Activated CD8-positive, alpha-beta memory T cell treated with anti-CD3 and anti-CD28 coated beads for 24 hours (primary cell): ENCODE measurements at places on chromosomes 1 and 21.

GRCh38 chr1:26701266-26701994 is 5.6 kb downstream of the ARID1A start:
- no peak for DNase-seq

DNA sequence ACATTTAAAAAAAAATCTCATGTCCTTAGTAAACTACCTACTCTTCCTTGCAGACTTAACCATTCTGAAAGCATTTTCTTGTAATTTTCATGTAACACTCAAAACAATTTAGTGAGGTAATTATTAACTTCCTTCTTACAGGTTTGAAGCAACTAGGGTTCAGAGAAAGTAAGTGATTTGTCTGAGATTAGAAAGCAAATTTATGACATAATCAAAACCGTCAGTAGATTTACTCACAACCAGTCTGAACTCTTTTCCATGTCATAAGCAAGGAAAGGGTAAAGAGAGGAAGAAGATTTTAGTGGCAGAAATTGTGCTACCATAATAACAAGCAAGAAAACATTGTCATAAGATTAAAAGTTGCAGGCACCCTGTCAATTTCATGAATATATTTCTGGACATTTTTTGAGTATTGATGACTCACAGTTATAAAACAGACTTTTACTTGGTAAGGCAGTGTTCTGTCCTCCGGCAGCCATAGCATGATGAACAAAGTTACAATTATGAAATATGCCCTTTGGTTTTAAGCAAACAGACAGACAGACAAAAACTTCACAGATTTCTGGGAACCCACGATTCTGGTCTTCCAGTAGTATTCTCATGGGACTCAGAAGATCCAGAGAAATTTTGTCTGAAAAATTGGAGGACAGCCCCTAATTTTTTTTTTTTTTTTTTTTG is 707.2 kb downstream of the RWDD3 start:
- DNase-seq = no peak

- DNase-seq = no peak
Observed at GRCh38 chr21:37829447-37829846, 86.8 kb downstream of the KCNJ6 start.

- DNase-seq = no peak
Observed at GRCh38 chr1:236864211-236864610, 69.1 kb downstream of the MTR start.

- DNase-seq = no peak
Observed at GRCh38 chr1:6535214-6535613, 19.1 kb downstream of the NOL9 start.

GRCh38 chr1:57202241-57202640 is 221.6 kb downstream of the DAB1 start:
- DNase-seq = no peak

GRCh38 chr1:225817611-225818061 is 7.7 kb downstream of the EPHX1 start:
- DNase-seq = no peak

- peak; percentile 68 for DNase-seq
Observed at GRCh38 chr1:224380003-224380402, 23.3 kb downstream of the CNIH4 start.

DNA sequence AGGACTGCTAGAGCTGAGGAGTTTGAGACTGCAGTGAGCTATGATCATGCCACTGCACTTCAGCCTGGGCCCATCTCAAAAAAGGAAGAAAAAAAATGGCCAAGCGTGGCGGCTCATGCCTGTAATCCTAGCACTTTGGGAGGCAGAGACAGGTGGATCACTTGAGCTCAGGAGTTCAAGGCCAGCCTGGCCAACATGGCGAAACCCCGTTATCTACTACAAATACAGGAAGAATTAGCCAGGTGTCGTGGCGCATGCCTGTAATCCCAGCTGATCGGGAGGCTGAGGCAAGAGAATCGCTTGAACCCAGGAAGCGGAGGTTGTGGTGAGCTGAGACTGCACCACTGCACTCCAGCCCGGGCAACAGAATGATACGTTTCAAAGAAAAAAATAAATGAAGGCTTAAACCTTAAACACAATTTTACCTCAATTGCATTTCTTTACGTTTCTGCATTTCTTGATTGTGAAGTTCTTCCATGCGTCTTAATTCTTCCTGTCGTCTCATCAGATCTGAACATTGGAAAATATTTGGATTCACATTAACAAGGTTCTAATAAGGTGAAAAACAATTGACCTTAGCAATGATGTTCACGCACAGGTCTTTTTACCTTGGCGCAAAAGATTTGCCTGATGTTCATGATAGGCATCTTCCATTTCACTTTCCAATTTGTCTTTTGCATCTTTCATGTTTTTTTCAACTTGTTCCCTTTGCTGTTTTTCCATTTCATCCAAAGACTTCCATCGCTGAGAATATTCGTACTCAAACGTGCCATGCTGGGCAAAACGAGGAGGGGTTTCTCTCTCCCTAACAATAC is 4.2 kb downstream of the SFPQ start:
- DNase-seq = no peak
